ENCODE measurements at places on chromosomes 6 and 20.

DNA sequence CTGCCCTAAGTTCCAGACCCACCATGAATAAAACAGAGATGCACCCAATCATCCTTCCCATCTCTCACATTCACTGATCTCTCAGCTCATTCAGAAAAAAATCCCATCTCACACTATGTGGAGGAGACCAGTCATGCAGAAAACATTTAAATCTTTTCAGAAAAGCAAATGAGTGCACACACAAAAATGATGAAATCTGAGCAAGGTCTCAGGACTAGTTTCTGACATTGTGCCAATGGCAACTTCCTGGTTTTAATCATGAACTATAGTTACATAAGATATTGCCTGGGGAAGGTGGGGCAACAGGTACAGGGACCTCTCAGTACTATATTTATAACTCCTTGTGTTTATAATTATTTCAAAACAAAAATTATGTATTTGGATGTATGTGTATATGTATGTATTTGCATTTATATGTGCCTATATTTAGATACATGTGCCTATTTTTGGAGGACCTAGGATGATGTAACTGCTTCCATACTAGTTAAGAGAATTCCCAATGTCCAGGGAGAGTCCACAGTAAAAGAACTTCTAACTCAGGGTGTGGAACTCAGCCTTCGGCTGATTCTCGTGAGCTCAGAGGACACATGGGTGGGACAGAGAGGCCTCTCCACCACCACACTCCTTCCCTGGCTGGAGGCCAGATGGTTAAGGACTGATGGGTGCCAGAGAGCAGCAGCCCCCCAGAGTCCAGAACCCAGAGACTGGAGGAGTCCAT lies 71.7 kb upstream of the MAP3K4 start:
- DNase-seq, result no peak

DNA sequence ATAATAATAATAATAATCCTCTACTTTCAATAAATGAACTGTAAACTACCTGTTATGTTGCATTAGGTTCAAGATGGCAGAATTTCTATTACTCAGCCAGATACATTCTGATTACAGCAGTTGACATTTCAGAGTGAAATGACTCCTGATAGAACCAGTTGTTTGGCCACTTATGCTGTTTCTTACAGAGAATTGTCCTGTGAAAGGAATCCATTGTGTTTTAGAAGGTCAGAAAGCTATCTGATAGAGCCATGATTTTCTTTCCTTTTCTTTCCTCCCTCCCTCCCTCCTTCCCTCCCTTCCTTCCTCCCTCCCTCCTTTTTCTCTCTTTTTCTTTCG lies 16.6 kb downstream of the GJA10 start:
- no peak for DNase-seq

- no peak for DNase-seq
Measured at GRCh38 chr6:47603227-47603626, 95.2 kb upstream of the ADGRF4 start.

DNA sequence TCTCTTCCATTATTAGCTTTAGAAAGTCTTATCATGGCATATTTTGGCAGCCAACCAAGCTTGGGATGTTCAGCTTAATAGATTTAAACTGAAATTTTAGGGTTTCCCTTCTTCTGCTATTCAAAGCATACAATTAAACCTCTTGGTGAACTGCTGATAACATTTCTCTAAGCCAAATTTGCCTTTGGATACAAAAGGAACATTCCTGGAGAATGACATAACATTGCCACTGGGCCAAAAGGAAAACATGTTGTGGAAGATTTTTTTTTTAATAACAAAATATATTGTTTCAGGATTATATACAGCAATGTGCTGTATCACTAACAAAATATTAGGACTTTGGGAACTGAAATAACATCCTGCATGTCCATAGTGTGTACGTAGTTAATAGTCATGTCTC lies 215.1 kb upstream of the TBX18 start:
- DNase-seq, result no peak

GRCh38 chr6:39530201-39530759 lies 194.9 kb downstream of the KIF6 start:
- DNase-seq, result no peak

DNA sequence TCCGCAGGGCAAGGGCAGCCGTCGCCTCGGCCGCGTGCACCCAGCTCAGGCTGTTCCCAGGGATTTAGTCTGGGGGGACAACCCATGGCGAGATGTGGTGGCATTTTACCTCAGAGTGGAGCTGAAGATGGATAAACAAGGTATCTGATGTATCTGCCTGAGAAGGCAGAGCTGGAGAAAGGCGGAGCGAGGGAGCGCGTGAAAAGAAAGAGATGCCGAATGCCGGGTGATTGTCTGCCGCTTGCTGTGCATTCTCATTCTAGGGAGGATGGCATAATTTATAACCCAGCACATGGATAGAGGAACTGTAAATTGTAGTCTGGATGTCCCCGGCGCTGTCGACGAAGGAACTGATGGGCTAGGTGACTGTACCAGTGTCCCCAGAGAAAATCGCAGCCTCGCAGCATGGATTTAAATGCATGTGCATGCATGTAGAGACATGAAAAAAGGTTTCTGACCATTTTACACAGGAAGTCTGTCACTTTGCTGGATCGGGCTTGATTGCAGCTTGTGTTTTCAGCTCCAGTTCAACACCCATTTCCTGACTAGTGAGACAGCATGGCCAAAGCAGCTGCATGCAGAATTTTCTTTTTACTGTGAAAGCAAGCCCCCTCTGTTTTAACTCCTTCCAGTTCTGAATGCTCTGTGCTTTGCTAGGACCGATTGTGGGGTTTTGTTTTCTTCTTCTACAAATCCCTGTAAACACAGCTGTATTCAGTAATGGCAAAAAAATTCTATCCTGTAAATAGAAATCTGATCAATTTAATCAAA lies 149.7 kb downstream of the PRL start:
- no peak for DNase-seq

DNA sequence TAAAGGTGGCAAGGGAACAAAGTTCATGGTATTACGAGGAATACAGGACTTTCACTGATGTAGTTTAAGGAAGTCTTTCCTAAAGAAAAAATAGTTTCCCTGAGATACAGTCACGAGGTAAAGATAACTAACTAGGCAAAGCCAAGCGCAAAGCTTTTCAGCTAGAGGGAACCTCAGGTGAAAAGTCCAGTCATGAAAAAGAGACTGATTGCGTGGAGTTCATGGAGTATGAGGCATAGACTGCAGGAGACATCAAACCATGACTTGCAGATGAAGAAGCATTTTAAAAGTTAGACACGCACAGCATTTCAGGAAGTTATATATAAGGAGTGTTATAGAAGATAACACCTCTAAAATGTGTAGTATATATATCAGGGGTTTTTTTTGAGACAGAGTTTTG lies 205.6 kb upstream of the ZNF184 start:
- no peak for DNase-seq

- no peak for DNase-seq
Measured at GRCh38 chr6:15585760-15586214, 77.0 kb downstream of the DTNBP1 start.

DNA sequence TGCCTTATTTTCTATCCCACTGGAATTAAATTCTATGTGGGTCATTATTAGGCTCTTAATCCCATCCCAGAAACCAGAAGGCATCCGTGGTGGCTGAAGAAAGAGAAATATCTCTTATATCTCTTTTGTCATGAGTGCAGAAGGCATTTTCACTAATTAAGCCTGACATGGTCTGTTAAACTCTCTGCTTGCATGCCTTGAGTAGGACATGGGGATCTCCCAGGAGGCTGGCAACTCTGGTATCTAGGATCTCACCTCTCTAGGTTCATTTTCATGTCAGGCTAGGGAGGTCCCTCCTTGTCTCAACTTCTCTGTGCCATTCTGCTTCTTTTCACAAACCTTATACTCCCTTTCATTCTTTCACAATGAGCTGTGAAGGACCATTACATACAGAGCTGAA lies 25.3 kb upstream of the GPR63 start:
- no peak for DNase-seq

DNA sequence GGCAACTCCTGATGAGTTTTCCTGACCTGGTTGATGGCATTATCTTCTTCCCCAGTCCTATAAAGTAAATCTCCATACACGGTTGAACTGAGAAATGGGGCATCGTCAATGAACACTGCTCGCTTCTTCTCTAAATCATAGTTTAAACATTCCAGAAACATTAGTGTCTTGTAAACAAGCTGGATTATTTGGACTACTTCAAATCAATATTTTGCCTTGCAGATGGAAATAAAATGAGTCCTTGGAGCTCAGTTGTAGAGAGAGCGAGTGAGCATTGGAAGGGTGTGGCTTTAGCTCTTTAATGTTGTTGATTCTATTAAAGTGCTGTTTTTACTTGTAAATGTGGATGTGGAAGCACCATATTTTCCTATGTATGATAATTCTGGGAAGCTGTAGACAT lies 18.4 kb downstream of the C6orf89 start:
- no peak for DNase-seq

DNA sequence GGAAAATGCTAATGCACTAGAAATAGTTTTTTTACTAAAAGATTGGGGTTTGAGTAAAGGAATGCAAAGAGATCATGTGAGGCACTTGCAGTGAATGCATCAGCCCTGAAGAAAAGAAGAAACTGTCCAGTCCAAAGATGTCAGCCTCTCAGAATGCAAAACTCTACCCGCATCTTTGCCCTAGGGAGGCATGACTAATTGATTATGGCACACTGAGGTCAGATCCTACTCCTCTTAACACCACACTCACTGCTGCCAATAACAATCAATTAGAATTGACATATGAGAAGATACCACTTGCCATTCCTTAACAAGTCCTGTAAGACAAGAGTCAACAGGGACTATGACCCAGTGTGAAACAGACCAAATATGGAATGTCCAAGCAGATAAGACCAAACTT lies 262.3 kb upstream of the PLN start:
- no peak for DNase-seq

DNA sequence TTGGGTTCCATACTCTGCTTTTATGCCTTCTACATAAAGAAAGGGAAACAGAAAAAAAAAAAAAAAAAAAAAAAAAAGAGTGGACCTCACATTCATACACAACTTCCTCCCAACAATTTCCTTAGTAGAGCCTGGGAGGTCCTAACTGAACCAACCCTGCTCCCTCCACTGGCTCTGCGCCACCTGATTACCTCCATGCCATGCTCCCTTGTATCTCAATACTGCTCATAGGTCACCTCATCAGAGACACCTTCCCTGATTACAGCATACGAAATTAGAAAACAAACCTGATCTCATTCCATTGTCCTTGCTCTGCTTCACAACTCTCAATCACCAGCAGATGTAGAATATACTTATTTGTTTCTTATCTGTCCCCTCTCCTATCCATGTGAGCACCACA lies 134.2 kb upstream of the EYA4 start:
- no peak for DNase-seq

GRCh38 chr6:13075141-13075845 lies 253.0 kb downstream of the TBC1D7 start:
- DNase-seq, result no peak

DNA sequence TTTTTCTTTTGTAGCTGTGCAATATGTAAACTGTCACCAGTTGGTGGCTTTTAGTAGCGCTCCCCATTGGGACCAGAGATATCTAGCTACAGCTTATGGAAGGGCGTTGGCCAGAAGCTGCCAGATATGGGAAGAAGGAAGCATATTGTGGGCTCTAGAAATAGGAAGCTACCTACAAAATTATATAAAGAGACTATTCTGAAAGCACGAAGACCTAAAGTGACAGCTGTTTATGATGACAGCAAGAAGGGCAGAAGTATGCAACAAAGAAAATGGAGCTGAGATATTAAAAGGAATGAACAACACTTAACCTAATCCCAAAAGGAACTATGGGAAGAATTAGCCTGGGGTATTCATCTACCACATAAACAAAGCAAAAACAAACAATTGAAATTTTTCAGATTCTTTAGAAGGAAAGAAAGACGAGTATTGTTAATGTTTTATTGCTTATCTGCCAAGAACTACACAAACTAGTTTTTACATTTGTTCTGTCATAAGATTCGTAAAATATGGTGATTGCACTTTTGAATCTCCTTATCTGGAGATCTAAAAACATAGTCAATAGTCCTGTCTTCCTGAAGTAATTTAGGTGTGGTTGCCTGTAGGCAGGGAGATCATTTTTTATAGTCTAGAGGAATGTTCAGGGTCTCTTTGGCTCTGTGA lies 81.6 kb downstream of the NCOA7 start:
- DNase-seq, result no peak

GRCh38 chr20:46217583-46217982 lies 90.7 kb downstream of the CDH22 start:
- no peak for DNase-seq

DNA sequence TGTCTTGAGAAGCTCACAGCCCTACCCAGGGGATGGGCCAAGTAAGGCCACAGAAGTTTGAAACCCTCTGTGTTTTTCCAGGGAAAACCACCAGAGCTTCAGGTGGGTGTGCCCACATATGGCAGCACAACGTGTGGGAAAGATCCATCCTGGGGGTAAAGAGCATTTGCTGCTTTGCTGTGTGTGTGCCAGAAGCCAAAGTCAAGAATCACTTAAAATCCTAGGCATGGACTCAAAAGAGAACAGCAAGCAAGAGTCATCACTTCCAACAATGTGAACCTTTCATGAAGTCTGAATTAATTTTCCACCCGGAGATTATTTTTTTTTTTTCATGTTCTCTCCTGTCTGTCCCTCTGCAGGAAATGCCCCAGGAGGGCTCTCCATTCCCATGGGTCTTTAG lies 308.2 kb upstream of the SGK1 start:
- DNase-seq, result no peak

GRCh38 chr20:53839423-53840176 lies 230.8 kb downstream of the BCAS1 start:
- DNase-seq, result peak; percentile 54

- no peak for DNase-seq
Measured at GRCh38 chr20:42494290-42494689, 695.4 kb downstream of the PTPRT start.

- peak; percentile 71 for DNase-seq
Measured at GRCh38 chr20:45344168-45344860, 3.9 kb downstream of the SDC4 start.

- DNase-seq, result peak; percentile 8
Measured at GRCh38 chr6:117270843-117271507, 5.6 kb downstream of the VGLL2 start.

- DNase-seq, result no peak
Measured at GRCh38 chr6:34510299-34510698, 44.4 kb downstream of the PACSIN1 start.

DNA sequence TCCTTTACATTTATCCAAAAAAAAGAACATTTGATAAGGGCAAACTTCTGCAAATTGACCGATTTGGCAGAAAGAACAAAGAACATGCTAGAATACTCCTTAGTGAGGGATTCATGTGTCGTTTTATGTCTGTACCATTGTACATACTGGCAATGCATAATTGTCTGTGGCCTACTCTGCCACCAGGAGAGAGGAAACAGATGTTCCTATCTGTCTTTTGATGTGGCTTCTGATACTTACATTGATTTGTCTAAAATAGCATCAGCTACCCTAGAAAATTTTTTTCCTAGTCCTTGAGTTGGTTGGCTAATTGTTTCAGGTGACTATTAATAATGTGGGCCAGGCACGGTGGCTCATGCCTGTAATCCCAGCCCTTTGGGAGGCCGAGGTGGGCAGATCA lies 654.1 kb downstream of the KIF16B start:
- DNase-seq, result no peak

- DNase-seq, result no peak
Measured at GRCh38 chr6:5115168-5115567, 30.0 kb downstream of the PPP1R3G start.

GRCh38 chr20:56488566-56488965 lies 20.1 kb downstream of the RTF2 start:
- DNase-seq, result no peak

GRCh38 chr6:41547799-41548097 lies 1.6 kb downstream of the FOXP4 start:
- DNase-seq, result peak; percentile 45

- DNase-seq, result no peak
Measured at GRCh38 chr20:18197382-18198070, 59.9 kb downstream of the KAT14 start.

Measured in pancreas (tissue), 10 donors.